ENCODE measurements at places on chromosomes 3 and 15.

DNA sequence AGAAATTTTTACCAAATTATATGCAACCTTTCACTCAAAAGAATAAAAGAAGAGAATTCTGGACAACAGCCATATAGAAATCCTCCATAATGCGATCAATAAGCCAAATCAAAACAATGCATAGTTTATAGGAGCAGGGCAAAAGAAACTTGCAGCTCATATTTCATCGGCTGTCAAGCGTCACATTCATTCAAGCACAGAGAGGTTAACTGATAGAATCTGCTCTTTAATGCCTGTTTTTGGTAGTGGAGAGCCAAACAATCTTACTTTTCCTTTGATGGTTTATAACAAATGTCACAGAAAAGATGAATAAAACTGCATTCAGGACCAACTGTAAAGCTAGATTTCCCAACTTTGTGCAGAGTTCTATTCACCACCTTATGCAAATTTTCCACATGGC, 35.4 kb downstream of the PRTG start:
- no peak for DNase-seq

GRCh38 chr3:27089645-27090044, 279.5 kb downstream of the NEK10 start:
- DNase-seq: no peak

- DNase-seq: no peak
Observed at GRCh38 chr3:116129187-116129946, 315.9 kb downstream of the LSAMP start.

DNA sequence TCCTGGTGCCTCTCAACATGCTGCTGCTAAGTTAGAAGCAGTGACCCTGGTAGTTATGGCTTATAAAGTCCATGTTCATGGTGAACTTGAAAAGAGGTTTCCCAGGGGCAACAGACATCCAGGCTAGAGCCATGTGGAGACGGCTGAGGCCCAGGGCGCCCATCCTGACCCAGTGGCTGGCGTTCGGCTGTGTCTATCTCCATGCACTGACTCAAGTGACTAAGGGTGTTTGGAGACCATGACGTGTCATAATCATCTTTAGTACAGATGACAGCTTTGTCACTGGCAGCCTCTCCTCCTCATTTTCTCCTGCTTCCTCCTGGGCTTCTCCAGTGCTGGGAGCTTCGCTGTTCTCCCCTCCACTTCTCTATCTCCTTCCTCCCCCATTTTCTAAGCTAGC, 287.4 kb upstream of the LYSMD4 start:
- no peak for DNase-seq

- DNase-seq: no peak
Observed at GRCh38 chr3:51933471-51934138, 8.1 kb downstream of the RRP9 start.

DNA sequence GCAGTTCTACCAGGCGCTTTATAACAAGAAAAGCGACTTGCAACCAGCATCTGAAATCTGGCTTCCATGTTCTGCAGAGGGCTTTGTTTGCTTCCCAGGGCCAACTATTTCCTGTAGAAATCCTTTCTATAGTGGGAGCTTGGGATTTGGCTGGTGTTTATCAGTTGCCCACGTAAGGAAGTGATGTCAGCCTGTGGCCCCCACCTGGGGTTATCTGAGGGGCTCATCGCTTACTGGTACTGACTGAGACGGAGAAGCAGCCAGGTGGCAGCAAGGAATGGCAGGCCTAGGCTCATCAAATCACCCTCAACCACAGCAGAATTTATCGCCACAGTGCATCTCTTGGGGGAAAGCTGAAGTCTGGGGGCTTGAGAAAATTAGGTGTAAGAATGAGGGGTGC, 14.6 kb upstream of the CCR9 start:
- DNase-seq: no peak

- DNase-seq: no peak
Observed at GRCh38 chr3:53196575-53197407, 35.8 kb downstream of the PRKCD start.

- no peak for DNase-seq
Observed at GRCh38 chr15:99502182-99502581, 63.6 kb upstream of the MEF2A start.
